ENCODE measurements at places on chromosomes 7 and 10.

GRCh38 chr7:14286036-14286435, 296.6 kb upstream of the ETV1 start:
- no peak for DNase-seq

DNA sequence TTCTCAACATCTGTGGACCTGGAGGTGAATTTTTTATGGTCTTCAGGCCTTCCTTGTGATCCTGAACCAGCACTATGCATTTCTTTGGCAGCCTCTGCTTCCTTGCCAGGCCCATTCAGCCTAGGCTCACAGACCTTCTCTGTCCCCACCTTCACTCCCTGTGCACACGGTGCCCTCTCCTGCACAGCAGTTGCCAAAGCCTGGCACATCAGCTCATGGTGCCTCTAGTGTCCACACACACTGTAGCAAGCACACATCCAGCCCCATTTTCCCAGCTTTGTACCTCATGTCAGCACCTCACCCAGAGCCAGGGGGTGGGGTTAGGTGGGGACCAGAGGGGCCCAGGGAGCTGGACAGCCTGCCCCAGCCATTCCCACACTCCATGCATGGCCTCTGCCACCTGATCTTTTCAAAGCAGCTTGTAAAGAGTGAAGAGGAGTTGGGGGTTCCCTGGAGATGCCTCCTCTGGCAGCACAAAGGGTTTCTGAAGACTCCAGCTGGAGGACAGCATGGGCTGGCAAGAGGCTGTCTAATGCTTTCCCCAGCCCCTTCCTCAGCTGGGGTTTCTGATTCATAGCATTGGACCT, 57.9 kb upstream of the TMEM72 start:
- DNase-seq: no peak

DNA sequence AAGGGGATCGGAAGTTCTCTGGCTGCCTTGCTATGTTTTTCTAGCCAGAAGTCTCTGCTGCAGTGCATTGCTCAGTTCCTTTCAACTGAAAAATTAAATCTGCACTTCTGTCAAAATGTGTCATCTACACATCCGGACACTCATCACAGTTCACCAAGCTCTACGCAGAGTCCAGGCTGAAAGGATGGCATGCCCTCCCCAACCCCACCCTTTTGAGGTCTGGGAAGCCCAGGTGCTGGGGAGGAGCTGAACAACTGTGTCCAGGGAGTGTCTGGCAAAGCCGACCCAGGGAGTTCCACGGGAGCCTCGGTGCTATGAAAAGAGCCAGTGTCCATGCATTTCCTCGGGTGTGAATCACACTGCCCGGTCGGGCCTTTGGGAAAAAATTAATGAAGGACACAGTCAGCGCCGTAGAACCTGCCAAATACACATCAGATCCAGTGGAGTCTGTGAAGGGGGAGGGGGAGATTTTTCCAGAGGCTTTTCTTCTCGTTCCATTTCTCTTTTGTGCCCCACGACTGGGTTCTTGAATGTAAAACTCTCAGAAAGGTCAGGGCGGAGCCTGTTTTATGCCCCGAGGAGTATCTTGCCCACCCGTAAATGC, 757 bp upstream of the PALS2 start:
- DNase-seq: no peak

- no peak for DNase-seq
These were observed 127.2 kb downstream of the NRBF2 start for GRCh38 chr10:63260103-63260859.

GRCh38 chr7:94348142-94348541, 46.6 kb upstream of the COL1A2 start:
- DNase-seq: no peak

DNA sequence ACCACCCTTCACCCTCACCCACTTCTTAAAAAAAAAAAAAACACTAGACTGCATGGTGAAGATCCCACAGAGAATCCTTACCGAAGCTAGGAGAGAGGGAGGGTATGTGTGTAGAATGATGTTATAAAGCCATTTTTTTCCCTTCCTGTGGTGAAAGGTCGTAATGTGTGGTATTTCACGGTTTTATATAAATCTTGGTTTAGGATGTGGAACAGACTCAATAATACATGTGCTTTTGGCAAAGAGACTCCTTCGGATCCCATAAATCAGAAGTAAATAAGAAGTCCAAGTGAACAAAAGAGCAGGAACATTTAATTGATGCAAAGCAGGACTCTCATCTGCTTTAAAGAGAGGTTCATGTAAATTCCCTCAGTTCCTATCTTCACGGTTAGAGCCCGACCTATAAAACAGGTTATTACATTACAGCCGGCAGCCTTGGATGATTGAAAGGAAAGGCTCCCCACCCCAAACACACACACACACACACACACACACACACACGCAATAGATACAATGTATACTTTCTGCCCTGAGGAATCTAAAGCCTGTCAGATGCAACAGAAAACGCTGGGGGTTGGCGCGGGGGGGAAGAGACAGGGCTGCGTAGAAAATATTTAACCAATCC, 8.8 kb downstream of the DLX5 start:
- DNase-seq: no peak

GRCh38 chr10:37125921-37126320, 523 bp downstream of the ANKRD30A start:
- no peak for DNase-seq

DNA sequence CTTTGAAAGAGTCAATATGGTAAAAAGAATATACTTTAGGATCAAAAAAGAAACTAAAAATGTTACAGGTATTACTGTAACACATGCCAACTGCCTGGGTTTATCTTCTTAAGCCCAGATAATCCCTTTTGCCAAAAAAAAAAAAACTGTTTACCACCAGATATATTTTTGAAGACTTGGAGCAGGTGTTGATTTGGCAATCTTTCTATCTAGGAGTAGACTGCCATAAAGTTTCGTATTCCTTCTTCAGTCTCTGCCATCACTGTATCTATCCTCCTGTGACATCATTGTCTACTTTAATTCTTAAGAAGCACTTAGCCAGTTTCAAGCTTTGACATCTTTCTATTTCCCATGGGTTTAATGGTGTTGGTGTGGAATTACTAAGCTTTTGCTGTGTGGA, 161.0 kb downstream of the ST7 start:
- DNase-seq: no peak

GRCh38 chr10:3837647-3838459, 52.8 kb upstream of the KLF6 start:
- DNase-seq: no peak

DNA sequence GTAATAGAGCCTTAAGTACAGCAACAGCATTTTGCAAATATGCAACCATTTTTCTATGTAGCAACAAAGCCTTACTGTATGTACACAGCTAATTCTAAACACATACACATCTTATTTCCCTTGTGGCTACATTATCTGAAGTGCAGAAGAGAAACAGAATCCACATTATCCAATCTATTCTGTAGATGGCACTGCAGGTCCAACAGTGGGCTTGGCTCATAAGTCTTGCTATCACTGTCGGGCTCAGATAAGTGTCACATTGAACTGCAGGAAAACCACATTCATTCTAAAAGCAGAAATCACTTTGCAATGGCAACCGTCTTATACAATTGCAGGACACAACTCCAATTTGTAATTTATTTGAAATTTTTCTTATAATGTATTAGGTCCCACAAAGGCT, 109.8 kb upstream of the NOBOX start:
- DNase-seq: no peak

- no peak for DNase-seq
These were observed 97.1 kb upstream of the CPXM2 start for GRCh38 chr10:123988694-123989093.

DNA sequence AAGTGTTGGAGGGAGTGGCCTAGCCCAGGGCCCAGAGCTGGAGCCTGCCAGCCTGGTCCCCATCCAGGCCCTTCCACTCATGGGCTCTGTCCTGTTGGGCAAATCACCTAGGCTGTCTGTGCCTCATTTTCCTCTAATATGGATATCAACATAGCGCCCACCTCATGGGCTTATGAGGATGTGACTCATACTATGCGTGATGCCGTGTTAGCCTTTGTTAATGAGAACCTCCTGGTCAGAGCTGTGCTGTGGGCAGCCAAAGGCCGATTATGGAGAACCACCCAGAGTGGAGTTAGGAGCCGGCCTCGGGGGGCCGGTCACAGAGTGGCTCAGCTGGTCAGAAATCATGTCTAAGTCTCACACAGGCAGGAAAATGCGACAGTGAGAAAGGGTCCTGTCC, 306.4 kb downstream of the PAXIP1 start:
- DNase-seq: no peak

DNA sequence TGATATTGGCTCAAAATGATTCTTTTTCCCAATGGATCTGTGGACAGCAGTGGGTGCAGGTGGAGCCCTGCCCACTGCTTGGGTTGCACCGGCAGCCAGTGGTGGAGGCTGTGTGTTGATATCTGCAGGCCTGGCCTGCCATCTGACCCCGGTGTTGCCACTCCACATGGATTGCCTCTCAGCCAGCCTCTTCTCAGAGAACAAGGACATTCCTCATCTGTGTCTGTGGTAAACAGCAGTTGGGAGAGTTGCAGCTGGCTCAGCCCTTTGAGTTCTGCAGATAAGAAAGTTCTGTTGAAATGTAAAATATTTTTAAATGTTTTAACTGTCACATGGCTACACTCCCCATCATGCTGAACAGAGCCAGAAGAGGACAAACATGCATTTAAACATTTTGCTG, 374.9 kb upstream of the CELF2 start:
- DNase-seq: no peak

- DNase-seq: no peak
These were observed 7.8 kb downstream of the ITPRIP start for GRCh38 chr10:104330168-104331110.

DNA sequence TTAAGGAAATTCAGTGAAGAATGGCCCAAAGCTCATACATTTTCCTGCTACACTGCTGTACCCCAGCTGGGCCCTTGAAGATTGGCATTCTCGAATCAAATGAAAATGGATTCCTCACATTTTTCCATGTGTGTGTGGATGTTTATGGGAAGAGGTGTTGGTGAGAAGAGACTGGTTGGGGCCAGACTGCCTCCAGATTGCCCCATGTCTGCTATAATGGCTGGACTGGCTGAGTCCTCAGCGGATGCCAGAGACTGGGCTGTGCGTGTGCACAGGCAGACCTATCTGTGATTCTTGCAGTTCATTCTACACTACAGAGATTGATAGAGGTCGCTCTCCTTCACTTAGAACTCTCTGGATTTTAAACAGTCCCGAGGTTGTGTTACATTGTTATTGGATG, 183.6 kb upstream of the GDF10 start:
- no peak for DNase-seq

- no peak for DNase-seq
These were observed 75.5 kb downstream of the UBE2H start for GRCh38 chr7:129877146-129877792.

GRCh38 chr10:86649471-86650150, 4.7 kb upstream of the OPN4 start:
- DNase-seq: no peak

DNA sequence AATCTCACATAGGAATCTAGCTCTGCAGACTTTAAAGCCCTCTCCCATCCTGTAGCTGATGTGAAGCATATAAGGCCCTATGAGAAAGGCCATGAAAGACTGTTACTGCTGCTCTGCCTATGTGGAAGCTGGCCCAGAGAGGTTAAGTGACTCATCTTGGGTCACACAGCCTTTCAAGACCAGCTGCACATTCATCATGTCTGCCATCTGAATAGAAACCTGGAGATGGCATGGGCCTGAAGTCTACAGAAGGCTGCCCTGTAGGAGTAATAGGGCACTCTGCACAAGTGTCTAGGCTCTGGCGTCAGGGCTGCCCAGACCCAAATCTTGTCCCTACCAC, 59.4 kb upstream of the COL13A1 start:
- DNase-seq: no peak

- no peak for DNase-seq
These were observed 817.3 kb downstream of the LRMDA start for GRCh38 chr10:76248649-76249200.

DNA sequence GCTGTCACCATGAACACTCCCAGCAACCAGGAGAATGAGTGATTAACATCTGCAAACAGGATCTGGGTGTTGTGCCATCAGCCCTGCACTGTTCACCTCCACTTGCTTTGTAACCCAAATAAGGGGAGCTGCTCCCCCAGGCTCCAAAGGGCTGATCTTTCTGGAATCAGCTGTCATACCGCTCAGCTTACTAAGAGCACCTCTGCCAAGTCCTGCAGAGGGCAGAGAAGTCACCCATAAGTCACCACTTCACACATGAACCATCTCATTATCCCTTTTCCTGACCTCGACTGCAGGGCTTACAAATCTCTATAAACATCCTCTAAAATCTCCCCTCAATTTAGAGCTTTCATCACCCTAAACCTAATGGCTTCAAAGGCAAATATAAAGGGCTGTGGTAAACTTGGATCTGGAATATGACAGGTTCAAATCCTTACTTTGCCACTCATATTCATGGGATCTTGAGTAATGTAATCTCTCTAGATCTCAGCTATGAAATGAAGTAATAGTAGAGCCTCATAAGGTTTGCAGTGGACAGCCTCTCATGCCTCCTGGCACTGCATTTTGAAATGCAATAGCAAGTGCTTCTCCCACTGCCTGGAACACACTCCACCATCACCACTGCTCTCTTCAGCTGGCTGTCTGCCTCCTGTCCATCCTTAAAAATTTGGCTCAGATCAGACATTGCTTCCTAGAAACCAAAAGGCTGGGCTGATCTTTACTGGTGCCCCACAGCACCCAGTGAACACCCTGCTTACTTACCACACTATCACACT, 38.8 kb downstream of the ERLIN1 start:
- DNase-seq: no peak

GRCh38 chr7:151818674-151819519, 58.0 kb downstream of the PRKAG2 start:
- no peak for DNase-seq

DNA sequence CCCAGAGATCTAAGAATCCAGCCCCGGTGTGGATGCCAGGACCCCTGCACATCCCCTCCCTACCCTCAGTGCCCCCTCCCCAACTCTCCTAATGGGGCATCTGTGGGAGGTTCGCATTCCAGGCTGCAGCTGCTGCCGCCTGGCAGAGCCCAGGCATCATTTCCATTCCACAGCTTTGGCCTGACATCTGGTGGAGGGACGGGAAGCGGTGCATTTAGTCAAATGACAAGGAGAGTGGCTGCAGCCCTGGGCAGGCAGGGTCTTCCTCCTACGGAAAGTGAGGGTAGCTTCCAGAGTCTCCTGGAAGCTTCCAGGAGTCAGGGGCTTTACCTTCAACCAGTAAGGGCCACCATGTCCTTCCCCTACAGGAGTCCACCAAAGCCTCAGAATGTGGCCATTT, 30.8 kb downstream of the PRLHR start:
- DNase-seq: no peak

GRCh38 chr7:99679032-99679399, 780 bp downstream of the CYP3A5 start:
- no peak for DNase-seq

GRCh38 chr7:155282671-155283070, 15.0 kb upstream of the INSIG1 start:
- no peak for DNase-seq

GRCh38 chr10:63430091-63430998, 35.4 kb downstream of the JMJD1C start:
- DNase-seq: no peak

- DNase-seq: no peak
These were observed 281.6 kb downstream of the HGF start for GRCh38 chr7:81488210-81488609.

- no peak for DNase-seq
These were observed 152.3 kb upstream of the SHH start for GRCh38 chr7:155964543-155964942.

- DNase-seq: no peak
These were observed 519.5 kb upstream of the ZWINT start for GRCh38 chr10:56880606-56881005.

GRCh38 chr7:37933018-37933566, 12.7 kb downstream of the EPDR1 start:
- DNase-seq: no peak

- no peak for DNase-seq
These were observed 164.6 kb upstream of the SH2B2 start for GRCh38 chr7:102122026-102122425.
